ENCODE measurements at places on chromosomes 2 and 18.
A peak's percentile ranks its signal among the peaks of the same experiment; 100 is the strongest.

GRCh38 chr2:112183327-112184025 lies 45.3 kb downstream of the FBLN7 start:
- DNase-seq = no peak

GRCh38 chr18:23740105-23740830 lies 51.0 kb downstream of the LAMA3 start:
- DNase-seq = no peak

- no peak for DNase-seq
Measured at GRCh38 chr2:204665771-204666170, 120.5 kb downstream of the PARD3B start.

DNA sequence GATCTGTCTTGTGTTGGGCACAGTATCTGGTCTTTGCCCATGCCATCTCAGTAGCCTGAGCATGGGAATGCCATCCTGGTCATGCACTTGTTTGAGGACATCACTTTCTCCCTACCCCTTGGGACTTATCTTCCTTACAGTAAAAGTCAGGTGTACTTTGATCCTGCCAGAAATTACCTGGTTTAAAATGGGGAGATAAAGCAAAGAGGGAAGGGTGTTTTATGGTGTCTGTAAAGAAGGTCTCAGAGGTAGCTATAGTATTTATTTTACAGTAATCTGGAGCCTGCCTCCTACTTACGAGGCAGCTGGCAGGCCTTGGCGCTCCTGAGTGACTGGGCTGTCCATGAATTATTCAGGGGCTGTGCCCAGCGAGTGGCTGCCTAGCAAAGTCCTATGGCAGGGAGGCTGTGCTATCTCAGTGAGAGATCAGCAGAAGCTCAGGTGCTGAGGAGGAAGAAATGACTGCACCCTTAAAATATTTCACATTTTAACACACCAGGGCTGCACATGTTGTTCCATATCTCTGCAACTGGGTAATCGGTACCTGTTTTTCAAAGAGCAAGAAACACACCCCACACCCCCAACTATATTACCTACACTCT lies 93.9 kb downstream of the SPTBN1 start:
- DNase-seq = no peak

- no peak for DNase-seq
Measured at GRCh38 chr2:147634826-147635225, 210.0 kb upstream of the ACVR2A start.

DNA sequence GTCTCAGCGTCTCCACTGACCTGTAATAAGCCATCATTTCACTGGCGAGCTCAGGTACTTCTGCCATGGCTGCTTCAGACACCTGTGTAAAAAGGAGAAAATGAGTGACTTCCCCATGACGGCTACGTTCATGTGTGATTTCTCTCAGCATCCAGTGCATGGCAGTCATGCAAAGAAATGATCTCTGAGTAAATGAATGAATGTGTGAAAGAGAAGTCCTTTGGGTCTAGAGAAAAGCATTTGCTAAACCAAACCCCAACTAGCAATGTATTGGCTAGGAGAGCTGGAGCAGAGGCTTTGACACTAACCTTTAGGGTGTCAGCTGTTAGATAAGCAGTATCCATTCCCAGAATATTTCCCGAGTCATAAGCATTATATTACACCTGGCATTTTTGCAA lies 417 bp downstream of the IL1B start:
- no peak for DNase-seq

- no peak for DNase-seq
Measured at GRCh38 chr2:143088388-143088787, 40.8 kb upstream of the ARHGAP15 start.

DNA sequence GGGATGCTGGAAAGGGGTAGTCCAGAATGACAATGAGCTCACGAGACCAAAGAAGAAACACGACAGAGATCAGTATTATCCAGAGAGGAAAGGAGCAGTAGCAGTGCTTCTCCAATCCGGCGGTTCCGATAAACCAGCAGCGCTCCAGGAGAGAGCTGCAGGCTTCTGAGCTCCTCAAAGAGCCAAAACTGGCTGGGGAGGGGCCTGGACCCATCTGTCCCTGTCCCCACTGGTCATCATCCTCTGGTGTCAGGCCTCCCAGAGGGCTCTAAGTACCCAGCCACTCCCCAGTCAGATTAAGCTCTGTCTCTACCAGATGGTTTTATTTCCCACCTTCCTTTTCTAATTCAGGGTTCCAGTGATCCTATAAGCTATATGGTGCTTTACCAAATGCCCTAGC lies 23.2 kb downstream of the DNAJC27 start:
- no peak for DNase-seq

DNA sequence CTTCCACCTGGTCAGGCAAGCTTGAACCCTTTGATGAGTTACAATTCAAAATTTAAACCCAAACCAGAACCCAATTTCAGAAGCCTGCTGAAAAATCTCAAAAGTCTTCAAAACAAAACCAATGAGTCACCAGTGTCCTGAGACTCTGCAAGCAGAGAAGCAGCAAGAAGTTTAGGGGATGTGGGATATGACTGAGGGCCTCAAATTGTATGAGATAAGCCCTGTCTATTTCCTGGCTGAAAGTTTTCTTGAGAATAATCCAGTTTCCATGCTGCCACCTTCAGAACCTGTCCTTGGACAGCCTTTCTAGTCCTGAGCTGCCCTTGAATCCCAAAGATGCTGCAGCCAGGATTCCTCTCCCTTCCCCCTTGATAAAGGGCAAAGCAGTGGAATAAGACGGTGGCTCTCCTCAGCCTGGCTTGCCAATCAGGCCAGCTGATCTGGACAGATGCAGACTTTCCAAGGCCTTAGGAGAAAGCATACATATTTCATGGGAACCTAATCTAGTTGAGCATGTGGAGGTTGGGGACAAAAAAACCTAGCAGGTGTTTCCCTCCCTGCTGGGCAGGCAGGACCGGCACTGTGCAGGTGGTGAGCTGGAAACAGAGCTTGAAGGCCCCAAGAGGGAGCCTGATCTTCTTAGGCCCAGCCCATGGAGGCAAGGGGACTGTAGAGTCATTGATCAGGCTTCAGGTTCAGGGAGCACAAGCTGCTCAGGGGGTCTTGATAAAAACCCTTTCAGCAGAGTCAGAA lies 278.0 kb upstream of the MGAT5 start:
- DNase-seq = no peak

GRCh38 chr2:105686588-105686987 lies 58.1 kb upstream of the NCK2 start:
- DNase-seq = no peak

- DNase-seq = no peak
Measured at GRCh38 chr18:11909591-11910026, 1.5 kb upstream of the MPPE1 start.

DNA sequence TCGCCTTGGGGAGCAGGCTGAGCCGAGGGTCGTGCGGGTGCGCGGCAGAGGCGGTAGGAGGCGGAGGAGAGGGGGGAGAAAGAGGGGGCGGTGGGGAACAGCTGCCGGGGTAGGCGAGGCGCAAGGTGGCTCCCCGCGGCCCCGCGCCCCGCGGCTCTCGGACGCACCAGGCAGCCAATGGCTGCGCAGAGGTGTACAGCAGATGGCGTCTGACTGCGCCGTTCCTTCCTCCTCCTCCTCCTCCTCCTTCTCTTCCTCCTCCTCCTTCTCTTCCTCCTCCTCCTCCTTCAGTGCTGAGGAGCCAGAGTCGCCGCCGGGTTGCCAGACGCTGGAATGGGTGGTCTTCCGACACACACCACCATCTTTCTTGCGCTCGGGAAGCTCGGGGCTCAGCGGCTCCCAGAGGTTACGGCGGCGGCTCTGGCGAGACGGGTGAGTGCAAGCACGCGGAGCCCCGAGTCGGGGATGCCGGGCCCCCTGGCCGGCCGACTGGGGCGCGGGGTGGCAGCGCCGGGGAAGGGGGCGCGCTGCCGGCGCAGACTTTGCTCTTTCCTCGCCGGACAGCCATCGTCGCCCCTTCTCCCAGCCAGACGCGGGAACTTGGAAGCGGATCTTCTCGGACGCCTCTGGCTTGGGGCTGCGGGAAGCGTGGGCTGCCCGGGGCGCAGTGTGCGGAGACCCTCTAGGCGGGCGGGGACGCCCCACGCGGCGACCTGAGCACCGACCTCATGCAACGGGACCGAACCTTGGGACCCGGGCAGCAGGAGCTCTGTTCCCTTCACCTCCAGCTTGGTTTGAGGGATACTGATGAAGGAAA lies at the start of gene THSD7B:
Gene THSD7B, plus strand, starts transcription at position 290 of the 817 bp plus-strand sequence. CDS start 116,634 bp downstream, outside the sequence.
- no peak for DNase-seq

DNA sequence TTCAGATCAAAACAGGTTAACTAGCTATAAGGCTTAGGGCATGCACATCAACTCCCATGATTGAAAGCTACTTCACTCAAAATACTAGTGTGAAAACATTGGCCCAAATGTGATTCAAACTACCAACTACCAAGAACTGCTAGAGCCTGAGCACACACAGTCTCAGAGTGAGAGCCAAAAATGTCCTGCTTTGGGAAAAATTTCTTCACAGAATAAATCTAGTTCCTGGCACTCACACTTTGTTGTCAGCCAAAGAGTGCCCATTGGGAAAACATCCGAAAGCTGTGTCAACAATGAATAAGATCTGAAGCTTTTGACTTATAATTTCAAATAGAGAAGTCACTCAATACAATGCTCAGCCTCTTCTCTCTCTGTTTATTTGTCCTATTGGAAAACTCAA lies 182.7 kb downstream of the LRATD1 start:
- DNase-seq = no peak

DNA sequence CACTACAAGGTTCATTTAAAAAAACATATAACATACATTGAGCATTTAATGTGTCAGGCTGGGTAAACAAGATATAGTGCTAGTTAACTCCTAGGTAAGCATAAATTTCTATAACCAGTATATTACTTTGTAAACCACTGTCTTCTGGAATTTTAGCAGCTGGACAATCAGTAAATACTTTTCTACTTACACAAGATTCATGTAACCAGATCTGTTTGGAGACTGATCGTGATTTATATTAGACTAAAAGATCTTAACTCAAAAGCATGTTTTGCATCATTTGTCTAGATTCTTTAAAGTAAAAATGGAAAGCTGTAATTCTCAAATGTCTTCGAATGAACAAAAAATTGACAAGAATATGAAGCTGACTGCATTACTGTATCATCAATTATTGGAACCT lies 941 bp upstream of the SGO2 start:
- DNase-seq = no peak

GRCh38 chr18:69897397-69898108 lies 50.1 kb downstream of the CD226 start:
- peak; percentile 89 for DNase-seq

DNA sequence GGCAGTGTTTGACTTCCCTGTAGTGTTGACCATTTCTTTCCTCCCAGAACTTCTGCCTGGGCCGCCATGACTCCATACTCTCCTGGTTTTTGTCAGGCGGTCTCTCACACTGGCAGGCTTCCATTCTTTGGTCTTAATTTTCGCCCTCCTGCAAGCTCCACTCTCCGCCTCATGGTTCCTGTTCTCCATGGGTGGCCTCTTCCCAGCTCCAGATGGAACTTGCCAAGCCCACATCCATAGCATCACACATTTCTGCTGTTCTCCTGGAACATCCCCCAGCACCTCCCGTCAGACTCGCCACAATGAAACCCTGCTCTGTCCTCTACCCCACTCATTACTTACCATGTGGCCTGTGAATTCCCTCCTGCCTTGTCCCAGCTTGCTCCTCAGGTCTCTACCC lies 896 bp upstream of the AFF3 start:
- no peak for DNase-seq

DNA sequence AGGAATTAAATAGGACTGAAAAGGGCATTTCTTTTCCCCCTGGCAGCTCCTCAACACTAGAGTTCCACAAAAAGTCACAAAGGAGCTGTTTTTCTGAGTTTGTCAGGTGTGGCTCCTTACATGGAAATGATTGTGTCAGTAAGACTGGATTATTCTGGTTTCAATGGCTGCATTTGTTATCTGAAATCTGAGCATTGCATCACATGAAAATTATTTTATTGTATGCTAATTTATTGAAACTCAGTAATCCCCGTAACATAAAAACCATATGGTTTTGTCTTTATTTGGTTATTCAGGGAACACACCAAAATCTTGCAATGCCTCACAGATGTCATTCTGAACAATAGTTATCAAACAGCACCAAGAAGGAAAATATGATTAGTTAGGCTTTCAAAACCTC lies 439.7 kb upstream of the TNP1 start:
- DNase-seq = no peak

- no peak for DNase-seq
Measured at GRCh38 chr18:56351911-56352500, 286.4 kb downstream of the TXNL1 start.

DNA sequence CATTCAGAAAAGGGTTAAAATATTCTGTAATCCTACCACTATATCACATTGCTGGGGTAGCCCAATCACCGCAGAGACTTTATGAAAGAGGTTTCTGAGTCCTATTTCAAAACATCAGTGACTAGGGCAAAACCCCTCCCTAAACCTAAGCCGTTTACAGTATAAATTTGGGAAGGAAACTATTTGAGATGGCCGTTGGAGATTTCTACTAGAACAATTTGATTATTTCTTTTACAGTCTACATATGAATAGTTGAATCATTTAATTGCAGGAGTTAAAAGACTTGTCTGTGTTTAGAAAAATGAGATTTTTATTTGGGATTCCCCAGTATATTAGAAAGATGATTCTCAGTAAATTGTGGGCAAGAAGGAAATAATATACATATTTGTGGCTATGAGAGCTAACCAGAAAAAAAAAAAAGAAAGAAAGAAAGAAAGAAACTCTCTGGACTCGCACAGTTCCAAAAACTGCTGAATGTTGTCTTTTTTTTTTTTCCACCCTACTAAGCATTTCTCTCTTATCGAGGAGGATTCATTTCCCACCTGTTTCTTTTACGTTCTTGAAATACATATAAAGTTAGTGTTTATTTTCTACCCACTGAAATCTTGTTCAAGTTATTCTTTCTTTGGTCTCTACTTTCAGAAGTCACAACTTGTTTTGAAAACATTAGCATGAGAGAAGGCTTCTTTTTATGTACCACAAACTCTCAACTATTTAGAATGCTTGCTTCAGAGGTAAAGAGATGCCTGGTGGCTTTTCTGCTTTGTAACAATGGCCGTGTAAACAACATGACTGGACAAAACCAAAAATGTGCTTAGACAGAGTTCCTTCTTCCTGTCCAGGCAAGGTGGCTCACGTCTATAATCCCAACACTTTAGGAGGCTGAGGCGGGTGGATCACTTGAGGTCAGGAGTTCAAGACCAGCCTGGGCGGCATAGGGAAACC lies 65.9 kb downstream of the BCL2 start:
- no peak for DNase-seq

GRCh38 chr18:39464006-39464405 lies 1898.4 kb upstream of the CELF4 start:
- no peak for DNase-seq

GRCh38 chr2:8509621-8510020 lies 172.2 kb upstream of the ID2 start:
- no peak for DNase-seq

DNA sequence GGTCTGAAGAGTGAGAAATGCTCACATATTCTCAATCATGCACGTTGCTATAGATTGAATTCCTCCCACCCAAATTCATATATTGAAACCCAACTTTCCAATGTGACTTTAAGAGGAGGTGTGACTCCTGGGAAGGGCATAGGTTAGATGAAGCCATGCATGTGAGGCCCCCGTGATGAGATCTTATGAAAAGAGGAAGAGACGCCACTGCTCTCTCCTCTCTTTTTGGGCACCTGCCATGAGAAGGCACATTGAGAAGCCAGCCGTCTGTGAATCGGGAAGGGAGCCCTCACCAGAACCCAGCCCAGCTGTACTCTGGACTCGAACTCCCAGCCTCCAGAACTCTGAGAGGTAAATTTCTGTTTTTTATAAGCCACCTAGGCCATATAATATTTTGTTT lies 842.6 kb upstream of the SALL3 start:
- DNase-seq = no peak

- DNase-seq = no peak
Measured at GRCh38 chr2:150846691-150847090, 359.2 kb upstream of the RND3 start.
